Immature natural killer cell (primary cell): ENCODE measurements at places on chromosomes 11 and 22.

DNA sequence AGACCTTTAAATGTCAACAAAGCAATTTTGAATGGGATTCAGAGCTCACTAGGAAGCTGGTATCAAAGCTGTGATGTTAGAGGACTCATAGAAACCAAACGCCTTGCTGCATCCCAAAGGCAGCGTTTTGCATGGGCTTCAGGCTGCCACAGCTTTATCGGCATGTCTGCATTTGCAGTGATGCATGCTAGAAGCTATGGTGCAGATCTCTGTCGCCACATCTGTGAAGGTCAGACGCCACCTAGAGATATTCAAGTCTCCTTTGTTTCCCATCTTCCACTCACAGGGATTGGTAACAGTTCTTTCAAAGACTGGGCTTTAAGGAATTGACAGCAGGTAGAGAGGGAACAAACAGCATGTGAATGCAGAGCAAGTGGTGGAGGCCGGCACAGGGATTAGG is 47.8 kb downstream of the NTM start:
- DNase-seq, result no peak

GRCh38 chr22:46349238-46349637 is 13.7 kb downstream of the TRMU start:
- DNase-seq, result no peak

DNA sequence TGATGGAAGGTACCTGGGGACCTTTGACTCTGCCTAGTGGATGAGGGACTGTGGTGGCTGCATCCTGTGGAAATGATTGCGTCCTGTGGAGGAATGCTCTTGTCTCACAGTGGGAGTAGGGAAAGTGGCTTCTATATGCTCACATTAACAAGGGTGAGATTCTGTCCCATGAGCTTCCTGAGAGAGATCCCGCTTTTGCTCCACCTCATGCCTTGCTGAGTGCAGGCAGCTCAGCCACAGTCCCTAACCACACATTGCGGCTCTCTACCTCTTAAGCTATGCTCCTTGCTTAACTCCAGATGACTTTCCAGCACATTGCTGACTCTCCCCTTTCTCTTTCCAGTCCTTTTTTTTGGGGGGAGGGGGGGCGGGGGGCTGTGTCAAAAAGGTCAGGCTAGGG is 45.0 kb downstream of the TEAD1 start:
- no peak for DNase-seq

DNA sequence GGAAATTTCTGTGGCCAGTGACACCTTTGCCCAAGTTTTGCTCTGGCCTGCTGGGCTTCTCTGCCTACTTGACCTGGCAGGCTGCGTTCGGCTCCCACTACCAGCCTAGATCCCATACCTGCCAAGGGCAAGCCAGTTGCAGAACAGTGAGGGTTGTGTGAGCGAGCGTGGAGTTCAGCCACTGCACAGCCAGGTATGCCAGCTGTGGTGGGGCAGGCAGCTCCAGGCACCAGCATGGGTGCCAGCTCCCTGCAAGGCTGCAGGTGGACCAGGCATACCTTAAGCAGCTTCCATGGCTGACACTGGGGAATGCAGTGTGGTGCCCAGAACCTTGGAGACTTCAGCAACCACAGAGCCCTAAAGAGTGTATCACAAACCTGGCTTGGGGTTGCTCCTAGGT is 133.5 kb downstream of the LDLRAD3 start:
- no peak for DNase-seq
